ENCODE measurements at places on chromosomes 16 and 17. TPM values are rescaled to one million over a fixed set of nuclear protein-coding genes. Genes with fewer than 3 reads are reported as not detected.
A peak's percentile ranks its signal among the peaks of the same experiment; 100 is the strongest.

GRCh38 chr16:78216166-78216745, 116.8 kb downstream of the WWOX start:
- DNase-seq: no peak

The FN3KRP gene
- 16.2 TPM for total RNA-seq

The MFSD6L gene
- not detected for total RNA-seq

DNA sequence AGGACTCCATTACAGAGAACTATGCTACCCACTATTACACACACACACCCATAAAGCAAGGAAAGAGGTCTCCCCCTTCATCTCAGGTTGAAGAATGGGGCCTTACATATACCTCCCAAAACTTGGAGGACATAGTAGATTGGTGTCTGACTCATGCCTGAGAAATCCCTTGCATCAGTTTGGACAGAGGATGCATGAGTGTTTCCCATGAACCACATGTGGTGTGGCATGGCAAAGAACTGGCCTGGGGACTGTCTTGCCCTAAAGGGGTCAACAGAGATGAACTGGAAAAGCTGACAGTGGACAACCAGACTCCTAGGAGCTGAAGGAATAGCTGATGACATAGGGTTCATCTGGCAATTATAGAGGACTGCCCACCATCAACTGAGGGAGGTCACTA, 54.0 kb downstream of the DYNLRB2 start:
- DNase-seq: no peak

The ZMYND15 gene
- total RNA-seq: 0.40 TPM

DNA sequence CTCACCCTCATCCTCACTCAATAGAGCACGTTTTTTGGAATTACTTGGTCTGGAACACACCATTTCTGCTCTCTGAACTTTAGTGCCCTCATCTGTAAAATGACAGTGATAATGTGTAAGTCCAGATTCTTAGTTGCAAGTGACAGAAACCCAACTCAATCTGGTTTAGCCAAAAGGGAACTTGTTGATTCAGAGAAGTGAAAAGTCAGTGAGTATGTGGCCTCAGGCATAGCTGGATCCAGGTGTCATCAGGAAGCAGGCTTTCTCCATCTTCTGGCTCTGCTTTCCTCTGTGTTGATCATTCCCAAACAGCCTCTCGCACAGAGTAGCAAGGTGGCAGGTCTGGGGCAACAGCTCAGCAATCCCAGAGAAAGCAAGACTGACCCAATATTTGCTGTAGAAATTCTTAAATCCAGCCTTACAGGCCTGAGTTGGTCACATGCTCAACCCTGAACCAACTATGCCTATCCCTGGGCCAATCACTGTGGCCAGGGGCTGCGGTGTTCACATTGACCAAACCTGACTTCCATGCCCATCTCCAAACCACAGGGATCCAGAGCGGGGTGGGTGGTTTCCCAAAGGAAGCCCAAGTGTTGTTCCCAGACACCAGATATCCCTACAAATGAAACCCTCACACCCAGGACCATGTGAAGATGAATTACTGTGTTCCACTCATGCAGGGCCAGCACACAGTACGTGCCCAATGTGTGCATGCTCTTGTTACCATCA, 23.3 kb upstream of the ALKBH5 start:
- DNase-seq: no peak

The ABCA9 gene
- 6.0 TPM for total RNA-seq

DNA sequence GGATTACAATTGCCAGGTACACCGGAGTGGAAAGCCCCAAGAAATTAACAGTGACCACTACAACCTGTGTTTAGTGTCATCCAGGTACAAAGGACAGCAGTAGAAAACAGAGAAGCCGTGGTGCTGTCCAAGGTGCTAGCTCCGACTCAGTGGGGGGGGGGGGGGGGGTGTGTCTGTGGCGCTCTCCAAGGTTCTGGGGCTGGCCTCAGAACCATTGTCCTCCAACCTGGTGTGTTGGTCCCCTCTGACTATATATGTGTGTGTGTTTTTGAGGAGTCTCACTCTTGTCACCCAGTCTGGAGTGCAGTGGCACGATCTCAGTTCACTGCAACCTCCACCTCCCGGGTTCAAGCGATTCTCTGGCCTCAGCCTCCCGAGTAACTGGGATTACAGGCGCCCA, 5.8 kb upstream of the ZNF23 start:
- DNase-seq: no peak

DNA sequence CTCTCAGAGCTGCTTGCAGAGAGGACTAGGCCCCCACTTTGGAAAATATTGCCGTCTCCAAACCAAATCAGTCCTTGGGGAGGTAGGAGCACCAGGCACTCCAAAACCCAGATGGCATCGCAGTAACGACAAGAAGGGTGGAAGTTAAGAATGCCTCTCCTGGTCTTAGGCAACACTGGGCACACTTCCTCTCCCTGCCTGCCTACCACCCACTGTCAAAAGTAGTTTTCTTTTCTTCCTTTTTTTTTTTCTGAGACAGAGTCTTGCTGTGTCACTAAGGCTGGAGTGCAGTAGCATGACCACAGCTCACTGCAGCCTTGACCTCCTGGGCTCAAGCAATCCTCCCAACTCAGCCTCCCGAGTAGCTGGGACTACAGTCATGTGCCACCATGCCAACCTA, 47.2 kb downstream of the SRL start:
- DNase-seq: no peak

- DNase-seq: no peak
These were observed 30.1 kb downstream of the INTS2 start for GRCh38 chr17:61897548-61898180.

The PRSS8 gene
- not detected for total RNA-seq

GRCh38 chr17:75542728-75543336, 17.3 kb downstream of the LLGL2 start:
- no peak for DNase-seq

DNA sequence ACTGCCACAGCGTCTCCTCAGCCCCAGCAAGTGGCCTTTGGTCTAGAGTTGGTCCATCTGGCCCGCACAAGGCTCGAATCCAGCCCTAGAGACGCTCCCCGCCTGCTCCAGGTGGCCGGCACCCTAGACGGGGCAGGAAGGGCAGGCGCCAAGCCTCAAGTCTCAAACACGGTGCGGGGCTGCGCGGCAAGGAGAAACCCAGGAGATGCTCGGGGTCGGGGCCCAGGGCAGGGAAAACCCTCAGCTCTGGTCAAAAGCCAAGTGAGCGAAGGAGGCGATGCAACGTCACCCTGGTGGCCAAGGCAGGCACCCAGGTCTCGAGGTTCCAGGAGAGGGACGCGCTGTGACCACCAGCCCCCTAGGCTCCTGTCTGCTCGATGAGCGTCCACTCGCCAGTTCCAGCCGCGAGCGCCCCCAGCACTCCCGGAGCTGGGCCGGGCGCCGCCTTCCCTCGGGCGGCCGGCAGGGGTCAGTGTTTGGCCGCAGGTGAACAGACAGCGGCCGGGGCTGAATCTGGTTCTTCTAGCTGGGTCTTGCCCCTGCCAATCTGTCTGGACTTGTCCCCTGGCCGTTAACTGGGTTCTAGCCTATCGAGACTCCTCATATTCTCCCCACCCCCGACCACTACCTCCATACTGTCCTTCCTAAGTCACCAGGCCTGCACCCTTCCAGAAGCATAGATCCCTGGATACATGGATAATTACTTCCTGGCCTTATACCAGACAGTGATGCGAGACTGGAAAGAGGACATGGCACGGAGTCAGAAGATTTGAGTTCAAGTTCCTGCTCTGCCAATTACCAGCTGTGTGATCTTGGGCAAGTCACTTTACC, 44.0 kb downstream of the PRAC1 start:
- peak; percentile 78 for DNase-seq

GRCh38 chr17:49891271-49891670, 43.4 kb upstream of the TAC4 start:
- DNase-seq: no peak

DNA sequence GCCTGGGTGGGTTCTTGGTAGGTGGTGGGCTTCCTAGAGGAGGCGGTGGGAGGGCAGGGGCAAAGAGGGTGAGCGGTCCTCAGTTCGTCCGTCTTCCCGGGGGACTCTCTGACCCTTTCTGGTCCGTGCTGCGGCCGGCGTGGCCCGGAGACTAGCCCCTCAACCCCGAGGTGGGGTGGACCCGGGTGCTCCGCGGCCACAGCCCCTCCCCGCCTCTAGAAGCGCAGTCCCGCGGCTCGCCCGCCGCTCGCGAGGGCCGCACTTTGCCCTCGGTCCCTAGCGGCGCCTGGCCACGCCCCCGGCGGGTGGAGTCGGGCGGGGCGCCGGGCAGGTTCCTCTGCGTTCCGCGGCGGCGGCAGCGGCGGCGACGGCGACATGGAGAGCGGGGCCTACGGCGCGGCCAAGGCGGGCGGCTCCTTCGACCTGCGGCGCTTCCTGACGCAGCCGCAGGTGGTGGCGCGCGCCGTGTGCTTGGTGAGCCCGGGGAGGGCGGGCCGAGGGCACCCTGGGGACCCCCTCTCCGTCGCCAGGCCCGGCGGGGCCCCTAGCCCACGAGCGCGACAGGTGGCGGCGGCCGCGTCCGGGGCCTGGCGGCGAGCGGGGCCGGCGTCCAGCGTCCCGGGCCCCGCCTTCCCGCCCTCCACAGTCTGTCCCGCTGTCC, at the start of gene SYNGR2:
Gene SYNGR2 (plus strand): TSS at position 340 of the 661 bp plus-strand sequence. CDS start 36 bp downstream, at position 376.
- DNase-seq: peak; percentile 95

DNA sequence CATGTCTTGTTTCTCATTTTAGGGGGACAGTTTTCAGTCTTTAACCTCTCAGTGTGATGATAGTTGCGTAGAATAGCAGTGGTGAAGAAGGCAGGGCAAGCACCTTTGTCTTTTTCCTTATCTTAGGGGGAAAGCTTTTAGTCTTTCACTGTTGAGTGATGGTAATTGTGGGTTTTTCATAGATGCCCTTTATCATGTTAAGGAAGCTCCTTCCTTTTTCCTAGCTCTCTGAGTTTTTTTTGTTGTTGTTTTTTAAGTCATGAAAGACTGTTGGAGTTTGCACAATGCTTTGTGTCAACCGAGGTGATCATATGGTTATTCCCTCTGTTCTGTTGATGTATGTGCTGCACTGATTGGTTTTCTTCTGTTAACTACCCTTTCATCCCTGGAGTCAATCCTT, 15.7 kb downstream of the NOL11 start:
- no peak for DNase-seq

DNA sequence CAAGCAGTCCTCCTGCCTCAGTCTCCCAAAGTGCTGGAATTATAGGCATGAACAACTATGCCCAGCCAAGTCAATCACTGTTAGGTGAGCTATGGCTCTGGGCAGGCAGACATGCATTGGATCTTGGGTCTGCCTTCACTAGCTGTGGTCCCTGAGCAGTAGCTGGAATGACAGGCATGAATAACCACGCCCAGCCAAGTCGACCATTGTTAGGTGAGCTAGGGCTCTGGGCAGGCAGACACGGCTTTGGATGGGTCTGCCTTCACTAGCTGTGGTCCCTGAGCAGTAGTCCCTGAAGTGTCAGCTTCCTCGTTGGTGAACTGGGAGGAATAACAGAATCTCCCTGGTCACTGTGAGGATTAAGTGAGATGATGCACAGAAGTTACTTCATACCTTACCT, 6.4 kb downstream of the MRM3 start:
- DNase-seq: no peak

The OXLD1 gene
- 17.9 TPM for total RNA-seq

DNA sequence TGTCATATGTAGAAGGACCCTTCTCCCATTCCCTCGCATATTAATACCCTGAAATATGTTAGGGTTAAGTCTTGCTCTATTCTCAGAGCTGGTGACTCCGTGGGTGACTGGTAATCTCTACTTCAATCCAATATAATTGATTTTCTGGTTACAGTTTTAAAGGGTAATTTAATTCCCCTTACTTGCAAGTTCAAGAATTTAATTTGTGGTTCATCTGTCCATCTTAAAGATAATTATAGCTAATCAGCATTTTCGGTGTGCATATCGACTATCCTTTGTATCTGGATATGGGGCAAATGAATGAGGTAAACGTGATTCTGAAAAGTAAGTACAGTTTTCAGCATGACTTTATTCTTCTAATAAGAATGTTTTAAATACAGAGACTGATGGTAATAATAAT, 250.0 kb downstream of the CNTNAP4 start:
- no peak for DNase-seq

GRCh38 chr16:88922114-88922825, 54.7 kb downstream of the CBFA2T3 start:
- peak; percentile 89 for DNase-seq

DNA sequence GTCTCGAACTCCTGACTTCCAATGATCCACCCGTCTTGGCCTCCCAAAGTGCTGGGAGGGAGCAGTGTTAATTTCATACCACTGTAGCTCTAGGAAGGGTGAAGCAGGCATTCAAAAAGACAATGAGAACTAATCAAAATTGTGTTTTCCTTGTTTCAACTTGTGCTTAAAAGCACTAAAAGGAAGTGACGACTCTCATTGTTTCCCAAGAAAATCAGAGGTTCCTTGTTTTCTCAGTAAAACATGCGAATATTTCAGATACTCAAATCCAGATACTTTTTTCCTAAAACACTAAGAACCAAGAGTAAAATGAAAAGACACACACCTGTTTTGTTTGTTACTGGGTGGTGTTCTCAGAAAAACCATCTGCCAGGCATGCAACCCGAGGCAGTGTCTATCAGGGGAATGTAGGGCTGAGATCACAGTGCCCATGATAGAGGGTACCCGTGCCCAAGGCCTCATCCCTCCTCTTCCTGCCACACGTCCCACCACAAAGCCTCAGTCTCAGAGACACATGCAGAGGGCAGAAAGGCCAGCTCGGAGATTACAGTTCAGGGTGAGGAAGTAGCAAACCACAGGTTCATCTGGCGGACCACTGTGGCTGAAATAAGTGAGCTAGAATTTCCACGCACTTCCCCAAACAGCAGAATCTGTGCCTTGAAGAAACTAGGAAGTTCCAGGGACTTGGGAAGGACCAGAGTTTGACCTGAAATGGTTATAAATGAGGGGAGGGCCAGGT, 33.7 kb downstream of the GINS3 start:
- DNase-seq: no peak

The KRTAP2-1 gene
- total RNA-seq: not detected

The SLC9A5 gene
- 1.1 TPM for total RNA-seq

The C17orf78 gene
- not detected for total RNA-seq

GRCh38 chr16:78396673-78397072, 297.2 kb downstream of the WWOX start:
- DNase-seq: no peak

DNA sequence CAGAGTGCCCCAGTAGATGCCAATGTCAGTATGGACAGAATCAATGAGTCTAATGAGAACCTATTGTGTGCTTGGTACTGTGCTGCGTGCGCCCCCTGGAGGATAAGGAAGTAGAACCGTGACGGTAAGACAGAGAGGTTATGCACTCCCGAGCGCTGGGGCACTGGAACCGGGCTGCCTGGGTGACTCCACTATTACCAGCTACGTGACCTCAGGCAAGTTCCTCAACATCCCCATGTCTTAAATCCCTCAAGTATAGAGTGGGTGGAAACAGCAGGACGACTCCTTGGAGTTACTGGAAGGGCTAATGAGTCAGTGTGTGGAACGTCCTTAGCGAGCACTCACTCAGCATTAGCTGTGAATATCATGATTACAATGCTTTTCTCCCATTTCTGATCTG, 16.2 kb downstream of the CHST4 start:
- DNase-seq: no peak

DNA sequence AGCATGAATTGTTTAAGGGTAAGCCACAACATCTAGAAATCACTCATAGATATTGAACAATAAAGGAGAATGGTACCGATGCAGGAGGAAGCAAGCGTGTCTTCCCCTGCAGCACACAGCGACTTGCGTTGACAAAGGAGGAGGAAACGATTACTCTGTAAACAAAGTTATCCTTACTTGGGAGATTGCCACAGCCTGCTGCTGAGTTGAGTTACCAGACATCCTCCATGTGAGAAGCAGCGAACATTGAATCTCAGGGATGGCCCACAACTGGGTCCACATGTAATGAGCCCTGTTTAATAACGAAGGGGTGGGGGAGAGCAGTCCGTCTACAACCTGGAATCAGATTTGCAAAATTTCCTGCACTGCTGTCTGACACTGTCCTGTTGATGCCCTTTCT, 27.7 kb downstream of the CLUH start:
- DNase-seq: no peak
